ENCODE measurements at places on chromosomes 13 and 19.

DNA sequence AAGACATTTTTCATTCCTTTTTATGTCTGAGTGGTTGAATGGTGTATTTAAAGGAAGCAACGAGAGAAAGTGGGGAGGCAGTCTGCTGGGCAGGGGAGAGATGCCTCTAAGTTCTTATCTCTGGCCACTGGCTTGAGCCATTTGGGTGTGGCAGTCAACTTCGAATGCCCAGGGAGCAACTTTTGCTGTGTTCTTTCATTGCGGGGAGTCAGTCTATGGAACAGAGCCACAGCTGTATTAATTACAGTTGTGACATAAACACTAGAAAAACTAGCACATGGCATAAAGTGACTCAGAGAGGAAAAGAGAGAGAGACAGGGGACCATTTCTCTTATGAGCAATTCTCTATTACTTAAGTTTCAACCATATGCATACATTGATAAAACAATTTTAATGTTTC is 40.4 kb upstream of the PDCD5 start:
- DNase-seq, result no peak

GRCh38 chr19:42816894-42817293 is 51.4 kb upstream of the PSG8 start:
- no peak for DNase-seq

DNA sequence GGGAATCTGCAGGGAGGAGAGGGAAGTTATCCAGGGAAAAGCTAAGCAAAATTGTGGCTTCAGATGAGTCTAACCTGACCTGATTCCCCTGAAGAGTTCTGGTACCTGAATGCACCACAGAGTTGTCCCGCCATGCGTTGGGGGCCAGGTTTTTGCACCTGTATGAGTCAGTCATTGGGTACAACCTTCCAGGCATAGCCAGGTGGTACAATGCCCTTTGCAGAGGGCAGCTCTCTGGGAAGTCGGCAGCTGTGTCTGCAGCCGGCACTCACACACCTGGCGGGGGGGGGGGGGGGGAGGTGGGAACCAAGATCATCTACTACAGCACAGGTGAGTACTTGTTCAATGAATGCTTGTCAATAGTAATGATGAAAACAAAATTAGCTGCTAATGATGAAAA is 52.5 kb upstream of the GTF3A start:
- DNase-seq, result no peak

- DNase-seq, result peak; percentile 71
Measured at GRCh38 chr13:77698201-77699058, 943 bp downstream of the SLAIN1 start.

- no peak for DNase-seq
Measured at GRCh38 chr13:114268344-114269280, 12.8 kb upstream of the UPF3A start.

Measured in HEK293T (cell line).